ENCODE measurements at places on chromosomes 7 and 10. TPM values are rescaled to one million over a fixed set of nuclear protein-coding genes. Genes with fewer than 3 reads are reported as not detected.

VSTM2A gene
- polyA plus RNA-seq, result not detected

EIF4H gene
- 292 TPM for polyA plus RNA-seq

FANK1 gene
- polyA plus RNA-seq, result 4.4 TPM

BAIAP2L1 gene
- polyA plus RNA-seq, result 3.1 TPM

CXCL12 gene
- 268 TPM for polyA plus RNA-seq

DNA sequence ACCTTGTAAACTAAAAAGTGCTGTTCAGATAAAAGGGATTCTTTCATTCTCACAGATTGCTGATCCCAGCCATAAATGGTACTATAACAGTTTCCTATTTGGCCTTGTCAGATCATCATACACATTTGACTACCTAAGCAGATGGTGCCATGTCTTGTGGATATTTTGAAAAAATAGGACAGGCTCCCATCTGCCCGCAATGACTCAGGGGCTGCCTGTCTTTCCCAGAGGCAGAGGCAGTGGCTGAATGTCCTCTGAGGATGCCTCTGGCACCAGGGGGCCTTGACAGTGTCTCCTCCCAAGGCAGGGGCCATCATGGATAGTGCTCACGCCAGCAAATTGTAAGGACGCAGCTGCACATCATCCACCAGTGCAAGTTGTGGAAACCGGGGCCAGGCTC lies 323.0 kb upstream of the PODXL start:
- DNase-seq, result no peak

GRCh38 chr10:90579602-90580242 lies 278.1 kb downstream of the HTR7 start:
- peak; percentile 60 for DNase-seq

DNA sequence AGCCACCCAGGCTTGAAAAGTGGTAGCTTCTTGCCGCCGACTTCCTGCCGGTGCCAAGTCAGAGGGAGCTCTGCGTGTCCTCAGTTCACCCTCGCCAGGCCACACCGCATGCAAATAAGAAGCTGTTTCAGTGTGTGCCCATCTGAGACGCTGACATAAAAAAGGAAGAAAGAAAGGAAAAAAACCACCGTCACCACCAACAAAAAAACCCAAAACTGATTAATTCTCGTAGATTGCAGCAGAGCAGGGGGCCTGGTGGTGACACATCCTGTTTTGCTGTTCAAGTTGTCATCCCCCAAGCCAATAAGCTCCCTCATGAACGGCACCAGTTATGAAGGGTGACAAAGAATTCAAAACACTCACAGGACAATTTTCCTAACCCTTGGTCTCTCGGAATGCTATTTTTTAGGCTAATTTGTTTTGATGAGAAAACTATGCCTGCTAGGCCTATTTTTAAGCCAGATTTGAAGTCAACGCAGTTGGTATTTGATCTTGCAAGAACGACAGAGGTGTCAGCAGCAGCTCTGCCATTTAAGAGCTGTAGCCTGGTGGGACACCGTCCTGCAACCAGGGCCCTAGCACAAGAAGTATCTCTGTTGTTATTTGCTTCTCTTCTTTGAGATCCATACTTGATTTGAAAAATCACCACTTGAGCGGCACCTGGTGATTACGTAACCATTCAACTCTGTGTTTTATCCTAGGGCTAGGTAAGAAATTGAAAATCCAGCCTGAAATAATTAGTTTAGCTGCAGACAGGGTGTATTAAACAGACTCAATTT lies 145.6 kb downstream of the PFKFB3 start:
- DNase-seq, result peak; percentile 70

DNA sequence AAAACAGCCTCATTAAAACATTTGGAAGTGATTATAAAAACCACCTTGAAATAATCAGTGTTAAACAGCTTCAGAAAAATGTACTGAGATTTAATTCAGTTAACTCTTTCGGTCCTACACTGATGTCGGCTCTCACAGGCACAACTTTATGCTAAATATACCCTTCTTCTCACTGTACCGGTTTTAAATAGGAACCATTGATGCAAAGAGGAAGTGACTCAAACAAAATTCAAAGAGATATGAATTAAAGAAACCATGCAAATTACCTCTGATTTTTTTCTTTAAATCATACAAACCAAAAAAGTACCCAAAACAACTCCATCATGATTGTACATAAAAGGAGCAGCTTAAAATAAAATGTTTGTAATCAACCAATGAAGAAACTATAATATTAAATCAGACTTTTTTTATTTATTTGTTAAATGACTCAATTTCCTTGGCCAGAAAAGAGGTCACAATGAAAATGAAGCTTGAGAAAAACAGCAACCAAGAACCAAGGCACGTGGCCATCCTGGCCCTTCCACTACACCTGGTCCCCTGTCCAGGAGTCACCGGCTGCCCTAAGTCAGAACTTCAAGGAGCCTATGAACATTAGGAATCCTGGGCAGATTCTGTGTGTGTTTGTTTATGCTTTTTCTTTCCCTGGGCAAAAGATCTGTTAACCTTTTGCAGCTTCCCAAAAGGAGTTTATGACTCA lies 73.0 kb upstream of the CABCOCO1 start:
- DNase-seq, result no peak

GRCh38 chr10:112991888-112992491 lies 41.9 kb downstream of the TCF7L2 start:
- DNase-seq, result no peak

- DNase-seq, result no peak
Measured at GRCh38 chr10:49290607-49291006, 8.4 kb upstream of the C10orf71 start.

DNA sequence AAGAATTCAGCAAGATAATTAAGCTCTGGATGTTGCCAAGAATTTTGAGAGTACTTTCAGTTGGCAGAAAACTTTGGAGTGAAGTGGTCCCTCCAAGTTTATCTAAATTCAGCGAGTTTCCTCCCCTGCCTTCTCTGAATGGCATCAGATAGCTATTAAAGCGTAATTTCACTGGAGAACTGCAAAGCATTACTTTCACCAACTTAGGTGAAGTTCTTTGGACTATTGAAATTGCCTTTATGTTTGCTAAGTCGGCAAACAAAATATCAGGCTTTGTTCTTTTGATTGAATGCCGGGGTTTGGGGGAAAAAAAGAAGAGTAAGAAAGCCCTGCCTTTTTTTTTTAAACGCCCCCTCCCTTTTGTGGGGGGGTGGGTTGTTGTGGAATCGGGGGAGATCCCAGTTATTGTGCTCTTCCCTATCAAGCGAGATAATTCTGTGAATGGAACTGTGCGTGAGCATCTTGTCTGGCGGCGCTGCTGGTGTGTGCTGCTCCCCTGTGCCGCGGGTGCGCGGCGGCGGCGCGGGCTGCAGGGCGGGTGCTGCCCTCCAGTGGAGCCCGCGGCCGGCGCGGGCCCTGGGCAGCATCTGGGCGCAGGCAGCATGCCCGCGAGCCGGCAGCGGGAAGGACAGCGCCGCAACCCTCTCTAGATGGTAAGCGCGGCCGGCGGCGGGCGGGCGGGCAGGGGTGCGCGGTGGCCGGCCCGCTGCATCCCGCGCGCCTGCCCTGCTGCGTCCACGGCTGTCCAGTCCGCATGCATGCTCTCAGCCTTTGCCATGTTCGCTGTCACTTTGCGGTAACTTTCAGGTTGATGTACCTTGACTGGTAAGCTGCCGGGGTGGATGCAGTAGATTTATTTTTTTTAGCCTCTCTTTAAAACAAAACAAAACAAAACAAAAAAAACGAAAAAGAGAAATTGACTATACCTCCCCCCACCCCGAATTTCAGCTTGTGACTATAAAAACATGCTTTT lies 176.5 kb downstream of the TCF7L2 start:
- peak; percentile 76 for DNase-seq

DNA sequence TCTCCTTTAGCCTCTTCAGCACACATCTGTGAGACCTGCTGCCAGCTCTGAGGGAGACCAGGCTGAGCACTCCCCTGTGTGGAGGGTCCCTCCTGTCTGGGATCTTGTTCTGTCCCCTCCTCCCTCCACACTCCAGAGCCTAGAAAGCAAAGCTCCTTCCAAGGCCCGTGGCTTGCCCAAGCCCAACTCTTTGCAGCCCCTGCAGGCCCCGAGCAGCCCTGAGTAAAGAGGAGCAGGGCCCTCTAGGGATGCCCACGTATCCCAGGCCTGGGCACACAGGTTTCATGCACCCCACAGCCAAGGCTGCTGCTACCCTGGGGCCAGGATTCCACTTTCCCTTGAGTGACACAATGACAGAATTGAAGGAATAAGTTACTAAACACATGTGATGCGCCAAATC lies 24.0 kb downstream of the COBL start:
- no peak for DNase-seq

DNA sequence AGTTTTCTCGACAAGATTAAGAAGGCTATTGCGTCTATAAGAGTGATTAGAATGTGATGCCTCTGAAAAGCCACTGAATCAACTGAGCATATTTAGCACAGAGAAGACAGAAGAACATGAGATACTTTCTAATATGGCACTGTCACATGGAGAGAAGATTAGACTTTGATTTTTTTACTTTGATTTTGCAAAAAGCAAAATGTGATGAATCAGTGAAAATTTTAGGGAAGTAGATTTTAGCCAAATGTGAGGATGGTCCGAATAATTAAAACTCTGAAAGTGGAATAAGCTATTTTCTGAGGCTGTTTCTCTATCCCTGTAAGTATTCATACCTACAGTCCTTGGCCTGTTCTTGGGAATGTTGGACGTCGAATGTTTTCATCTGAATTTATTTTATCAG lies 11.8 kb downstream of the MDFIC start:
- DNase-seq, result no peak

- no peak for DNase-seq
Measured at GRCh38 chr7:124030964-124031363, 1.9 kb downstream of the TMEM229A start.
